COR-L47 (cell line): ENCODE measurements at places on chromosomes 4 and X.

DNA sequence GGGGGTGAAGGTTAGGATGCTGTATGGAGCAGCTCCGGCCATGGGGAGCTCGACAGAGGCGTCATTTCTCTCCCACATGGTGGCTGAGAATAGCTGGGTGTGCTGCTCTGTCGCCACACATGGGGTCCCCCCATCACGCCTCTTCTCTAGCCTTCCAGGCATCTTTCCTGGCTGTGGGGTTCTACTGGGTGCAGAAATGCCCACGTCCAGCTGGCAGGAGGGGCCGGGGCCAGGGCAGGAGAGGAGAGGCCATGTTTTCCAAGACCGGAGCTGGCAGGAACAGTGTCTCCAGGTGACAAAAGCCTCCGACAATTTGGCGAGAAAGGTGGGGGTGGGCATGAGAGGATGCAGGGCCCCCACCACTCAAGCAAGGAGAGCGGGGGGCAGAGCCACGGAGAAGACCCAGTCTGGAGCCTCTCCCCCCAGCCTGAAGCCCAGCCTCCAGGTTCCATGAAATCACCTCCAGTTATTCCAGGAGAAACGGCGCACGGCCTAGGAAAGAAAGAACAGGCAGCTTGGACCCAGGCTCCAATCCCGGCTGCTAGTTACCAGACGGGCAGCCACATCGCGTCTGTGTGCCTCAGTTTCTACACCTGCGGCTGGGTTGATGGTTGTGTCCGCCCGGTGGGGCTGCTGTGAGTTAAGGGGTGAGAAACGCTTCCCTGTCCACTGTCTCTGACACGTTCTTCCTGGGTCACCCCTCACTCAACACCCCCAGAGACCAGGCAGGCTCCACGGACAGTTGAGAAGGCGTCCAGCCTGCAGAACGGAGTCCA lies 27.4 kb upstream of the SPON2 start:
- no peak for DNase-seq

DNA sequence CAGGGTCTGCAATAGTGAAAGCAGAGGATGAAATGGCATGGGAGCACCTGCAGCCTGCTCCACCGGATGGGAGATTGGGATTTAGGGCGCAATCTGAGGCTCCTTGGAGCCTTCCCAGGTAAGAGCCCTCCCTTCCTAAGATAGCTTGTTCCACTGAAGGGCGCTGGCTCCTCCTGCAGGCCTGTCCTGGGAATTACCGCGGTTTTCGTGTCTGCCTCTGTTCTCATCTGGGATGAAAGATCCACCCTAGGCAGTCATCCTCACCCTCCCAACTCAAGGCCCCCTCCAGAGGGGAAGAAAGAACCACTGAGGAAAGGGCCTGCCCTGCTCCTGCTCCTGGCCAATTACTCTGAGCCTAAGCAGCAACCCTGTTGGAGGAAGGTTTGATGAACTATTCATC lies 547.5 kb downstream of the SMARCA1 start:
- peak; percentile 11 for DNase-seq

- no peak for DNase-seq
Observed at GRCh38 chr4:186144198-186144945, 39.9 kb downstream of the FAM149A start.

DNA sequence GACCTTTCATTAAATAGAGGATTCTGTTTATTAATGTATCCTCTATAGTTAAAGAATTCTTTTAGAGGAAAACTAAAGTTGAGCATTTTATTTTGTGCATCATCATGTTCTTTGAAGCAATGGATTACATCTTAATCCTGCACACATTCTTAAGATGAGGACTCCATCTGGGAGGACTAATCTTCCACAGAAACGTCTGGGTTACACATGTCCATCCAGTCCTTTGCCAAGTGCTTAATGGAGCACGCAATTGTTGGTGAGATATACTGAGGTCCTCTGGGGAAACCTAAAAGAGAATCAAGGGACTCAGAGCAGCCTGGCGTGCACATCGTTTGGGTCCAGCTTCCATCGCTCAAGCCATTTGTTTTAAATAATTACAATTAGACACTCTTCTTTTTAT lies 115.1 kb upstream of the SFRP2 start:
- DNase-seq, result no peak

DNA sequence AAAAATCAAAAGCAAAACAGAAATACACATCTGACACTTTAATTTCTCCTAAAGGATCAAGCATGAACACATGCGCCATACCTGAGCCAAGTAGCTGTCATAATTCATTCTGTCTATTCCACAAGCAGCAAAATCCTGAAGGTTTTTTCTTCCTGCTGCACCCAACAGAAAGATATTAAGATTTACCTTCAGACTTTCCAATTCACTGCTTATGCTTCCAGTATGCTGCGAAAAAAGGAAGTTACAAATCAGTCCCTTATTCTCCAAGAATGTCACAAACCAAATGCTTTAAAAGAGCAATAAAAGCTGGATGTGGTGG lies 29.2 kb upstream of the FGFBP2 start:
- no peak for DNase-seq

GRCh38 chrX:44071070-44071645 lies 98.0 kb upstream of the NDP start:
- DNase-seq, result no peak

GRCh38 chr4:147837435-147837834 lies 105.5 kb downstream of the ARHGAP10 start:
- DNase-seq, result no peak

DNA sequence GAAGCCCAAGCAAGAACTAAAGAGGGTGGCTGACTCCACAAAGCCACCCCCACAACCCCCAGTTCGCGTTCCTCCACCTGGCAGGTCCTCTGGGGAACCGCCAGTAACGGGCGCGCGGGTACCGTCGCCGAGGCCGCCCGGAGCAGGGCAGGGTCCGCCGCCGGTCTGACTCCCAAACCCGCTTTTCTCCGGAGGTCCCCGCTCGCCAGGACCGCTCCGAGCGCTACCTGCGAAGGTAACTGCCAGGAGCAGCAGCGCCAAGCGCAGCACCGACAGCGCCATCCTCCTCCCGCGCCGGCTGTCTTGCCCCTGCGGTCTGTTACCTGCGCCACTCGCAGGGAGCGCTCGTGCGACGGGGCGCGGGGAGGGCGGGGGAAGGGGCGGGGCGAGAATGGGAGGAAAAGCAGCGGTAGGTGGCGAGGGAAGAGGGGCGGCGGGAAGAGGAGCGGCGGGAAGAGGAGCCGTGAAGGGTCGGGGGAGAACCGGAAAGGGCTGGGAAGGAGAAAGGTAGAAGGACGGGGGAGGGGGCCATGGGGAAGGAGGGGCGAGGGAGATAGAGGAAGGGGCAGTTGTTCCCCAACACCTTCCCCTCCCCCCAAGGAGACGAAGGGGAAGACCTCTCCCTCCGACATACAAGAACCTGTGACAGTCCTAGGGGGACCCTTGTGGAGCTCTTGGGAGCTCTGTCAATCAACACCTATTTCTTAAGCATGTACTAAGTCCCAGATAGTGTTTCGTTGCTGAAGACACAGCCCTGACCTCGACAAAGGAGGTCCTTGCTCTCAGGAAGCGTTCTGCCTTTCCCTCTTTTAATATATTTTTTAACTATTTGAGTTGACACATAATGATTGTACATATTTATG lies at the start of gene SPINK2:
SPINK2 (minus strand) TSS at position 321 of the 863 bp plus-strand sequence; CDS start at position 282, 39 bp downstream.
- DNase-seq, result peak; percentile 57

DNA sequence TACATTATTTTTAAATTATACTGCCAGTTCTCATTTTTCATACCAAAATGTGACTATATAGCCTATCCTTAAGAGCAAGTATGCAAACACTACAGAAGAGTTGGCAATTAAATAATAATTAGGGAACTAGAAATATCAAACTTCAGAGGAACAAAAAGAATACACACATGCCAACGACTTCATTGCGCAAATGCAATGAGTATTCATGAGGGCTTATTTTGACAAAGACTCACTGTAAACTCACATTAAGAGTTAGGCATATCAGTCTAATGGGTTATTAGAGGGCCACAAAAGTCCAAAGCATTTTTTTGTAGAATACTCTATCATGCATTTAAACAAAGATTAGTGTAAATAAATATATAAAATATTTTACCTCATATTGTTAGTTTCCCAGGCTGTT lies 31.6 kb downstream of the SLC10A7 start:
- no peak for DNase-seq

GRCh38 chr4:73841243-73841925 lies 4.9 kb downstream of the CXCL6 start:
- DNase-seq, result no peak

- DNase-seq, result no peak
Observed at GRCh38 chrX:27391623-27392022, 71.5 kb downstream of the PPP4R3C start.

DNA sequence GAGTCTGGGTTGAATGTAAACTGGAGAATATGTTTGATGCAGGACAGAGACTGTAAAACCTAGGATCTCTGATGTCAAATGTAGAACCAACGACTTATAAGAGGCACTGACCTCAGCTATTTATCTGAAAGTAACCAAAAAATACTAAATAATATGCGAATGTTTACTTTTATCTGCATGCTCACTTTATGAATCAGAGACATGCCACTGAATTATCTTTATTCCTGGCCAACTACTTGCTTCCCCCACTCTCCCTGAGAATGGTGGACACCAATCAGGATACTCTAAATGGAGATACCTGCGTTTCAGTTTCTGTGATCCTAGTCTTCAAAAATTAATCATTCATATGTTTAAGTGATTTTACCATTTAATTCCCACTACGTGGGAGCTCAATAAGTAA lies 1038.4 kb upstream of the PABPC4L start:
- DNase-seq, result no peak

DNA sequence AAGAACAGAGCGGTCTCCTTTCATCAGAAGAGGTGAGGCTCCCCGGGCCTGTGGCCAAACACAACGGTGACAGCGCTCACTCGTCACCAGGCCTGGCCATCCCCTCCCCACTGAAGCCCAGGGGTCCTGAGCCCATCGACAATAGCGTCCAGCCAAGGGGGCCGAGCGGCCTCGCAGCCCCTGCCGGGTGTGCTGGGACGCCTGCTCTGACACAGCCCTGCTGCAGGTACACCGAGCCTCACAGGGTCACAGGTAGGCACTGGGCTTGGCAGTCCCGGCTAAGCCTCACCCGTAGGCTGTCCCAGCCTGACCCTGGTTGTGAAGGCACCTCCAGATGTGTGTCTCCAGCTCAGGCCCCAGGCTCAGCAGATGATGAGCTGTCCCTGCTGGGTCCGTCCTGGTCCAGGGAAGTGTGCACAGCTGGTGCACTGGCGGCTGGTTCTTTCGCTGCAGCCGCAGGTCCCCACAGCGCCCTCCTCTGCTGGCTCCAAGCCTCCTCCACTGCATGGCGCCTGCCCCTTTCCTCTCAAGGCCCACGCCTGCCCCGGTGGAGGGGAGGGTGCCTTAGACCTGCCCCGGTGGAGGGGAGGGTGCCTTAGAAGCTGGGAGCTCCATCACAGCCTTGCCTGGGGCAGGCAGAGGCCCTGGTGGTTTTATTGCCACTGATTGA lies 21.5 kb downstream of the UVSSA start:
- no peak for DNase-seq

- peak; percentile 73 for DNase-seq
Observed at GRCh38 chr4:127965803-127966175, 583 bp downstream of the ABHD18 start.

DNA sequence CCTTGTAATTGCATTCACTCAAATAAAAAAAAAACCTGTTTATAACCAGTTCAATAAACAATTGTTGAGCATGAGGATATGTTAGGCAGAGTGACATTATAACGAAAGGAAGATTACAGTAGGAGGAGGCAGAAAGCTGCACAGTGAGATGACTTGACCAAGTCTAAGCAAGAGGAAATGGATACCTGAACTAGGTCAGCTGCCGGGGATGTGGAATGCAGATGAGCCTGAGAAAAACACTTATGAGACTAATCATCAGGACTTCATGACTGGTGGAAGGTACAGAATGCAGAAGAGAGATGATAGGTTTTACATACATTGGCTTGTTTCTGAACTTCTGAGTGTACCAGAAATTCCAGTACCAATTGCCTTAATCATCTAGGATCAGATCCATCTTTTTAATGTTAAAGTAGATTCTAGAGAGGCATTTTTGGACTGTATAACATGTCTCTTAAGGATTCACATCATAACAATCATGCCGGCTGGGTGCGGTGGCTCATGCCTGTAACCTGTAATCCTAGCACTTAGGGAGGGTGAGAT lies 208.1 kb upstream of the PPP3CA start:
- DNase-seq, result no peak

GRCh38 chrX:23331701-23332100 lies 2.9 kb upstream of the PTCHD1 start:
- DNase-seq, result no peak

DNA sequence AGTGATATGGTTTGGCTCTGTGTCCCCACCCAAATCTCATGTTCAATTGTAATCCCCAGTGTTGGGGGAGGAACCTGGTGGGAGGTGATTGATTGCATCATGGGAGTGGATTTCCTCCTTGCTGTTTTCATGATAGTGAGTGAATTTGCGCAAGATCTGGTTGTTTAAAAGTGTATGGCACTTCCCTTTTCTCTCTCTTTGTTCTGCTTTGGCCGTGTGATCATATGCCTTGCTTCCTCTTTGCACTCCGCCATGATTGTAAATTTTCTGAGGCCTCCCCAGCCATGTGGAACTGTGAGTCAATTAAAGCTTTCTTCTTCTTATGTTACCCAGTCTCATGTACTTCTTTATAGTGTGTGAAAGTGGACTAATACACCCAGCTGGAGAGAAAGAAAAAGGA lies 113.0 kb upstream of the AADAT start:
- no peak for DNase-seq

GRCh38 chr4:110452546-110452945 lies 23.4 kb upstream of the ENPEP start:
- DNase-seq, result no peak

GRCh38 chr4:81021142-81021944 lies 9.2 kb upstream of the BMP3 start:
- DNase-seq, result peak; percentile 22

GRCh38 chr4:152771741-152772533 lies 7.6 kb downstream of the TIGD4 start:
- DNase-seq, result no peak

DNA sequence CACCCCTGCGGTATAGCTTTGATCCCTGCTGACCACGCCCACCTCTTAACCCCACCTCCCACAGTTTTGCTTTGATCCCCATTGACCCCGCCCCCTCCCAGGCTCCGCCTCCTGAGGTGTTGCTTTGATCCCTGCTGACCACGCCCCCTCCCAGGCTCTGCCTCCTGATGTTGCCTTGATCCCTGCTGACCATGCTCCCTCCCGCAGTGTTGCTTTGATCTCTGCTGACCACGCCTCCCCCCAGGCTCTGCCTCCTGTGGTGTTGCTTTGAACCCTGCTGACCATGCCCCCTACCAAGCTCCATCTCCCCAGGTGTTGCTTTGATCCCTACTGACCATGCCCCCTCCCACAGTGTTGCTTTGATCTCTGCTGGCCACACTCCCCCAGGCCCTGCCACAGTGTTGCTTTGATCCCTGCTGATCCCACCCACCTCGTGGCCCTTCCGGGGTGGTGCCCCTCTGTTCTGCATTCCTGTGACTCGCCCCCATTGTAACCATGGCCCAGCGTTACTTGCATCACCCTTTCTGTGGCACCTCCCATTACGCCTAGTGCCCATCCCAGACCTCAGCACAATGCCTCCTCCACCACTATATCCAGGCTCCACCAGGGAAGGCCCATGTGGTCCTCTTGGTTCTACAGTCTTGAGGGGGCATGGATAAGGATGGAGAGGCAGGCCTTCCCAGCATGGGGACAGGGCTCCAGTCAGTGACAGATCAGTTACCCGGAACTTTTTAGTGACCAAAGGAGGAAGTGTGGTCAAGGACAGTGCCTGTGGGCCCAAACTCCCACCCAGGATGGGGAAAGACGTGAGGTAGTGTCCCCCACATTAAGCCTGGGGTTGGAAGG lies 70.8 kb downstream of the ADRA2C start:
- no peak for DNase-seq

GRCh38 chr4:138766332-138766731 lies 249.2 kb upstream of the NOCT start:
- no peak for DNase-seq
